ENCODE measurements at places on chromosomes 3 and 15.

DNA sequence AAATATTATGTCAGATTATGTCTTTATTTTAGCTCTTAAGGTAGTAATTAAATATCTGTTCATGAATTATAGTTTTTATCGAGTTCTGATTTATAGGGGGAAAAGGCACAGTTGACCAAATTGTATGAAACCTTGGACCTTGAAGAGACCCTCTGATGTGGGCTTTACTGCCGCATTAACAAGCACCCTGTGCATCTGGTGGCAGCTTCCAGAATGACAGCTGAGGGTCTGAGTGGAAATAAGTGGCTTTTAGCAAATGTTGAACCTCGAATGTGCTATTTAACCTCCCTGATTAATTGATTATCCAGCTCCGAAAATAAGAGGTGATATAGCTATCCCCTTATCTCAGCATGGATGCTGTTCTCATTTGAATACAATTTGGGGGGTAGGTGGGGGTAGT lies 87.0 kb downstream of the TMEM108 start:
- DNase-seq = no peak

- DNase-seq = no peak
These were observed 23.5 kb upstream of the RAP2B start for GRCh38 chr3:153138276-153139210.

GRCh38 chr3:297585-297984 lies 101.0 kb downstream of the CHL1 start:
- no peak for DNase-seq

GRCh38 chr3:135491491-135492205 lies 473.9 kb upstream of the PPP2R3A start:
- DNase-seq = no peak

- DNase-seq = no peak
These were observed 630.4 kb upstream of the TBL1XR1 start for GRCh38 chr3:177827511-177828207.

DNA sequence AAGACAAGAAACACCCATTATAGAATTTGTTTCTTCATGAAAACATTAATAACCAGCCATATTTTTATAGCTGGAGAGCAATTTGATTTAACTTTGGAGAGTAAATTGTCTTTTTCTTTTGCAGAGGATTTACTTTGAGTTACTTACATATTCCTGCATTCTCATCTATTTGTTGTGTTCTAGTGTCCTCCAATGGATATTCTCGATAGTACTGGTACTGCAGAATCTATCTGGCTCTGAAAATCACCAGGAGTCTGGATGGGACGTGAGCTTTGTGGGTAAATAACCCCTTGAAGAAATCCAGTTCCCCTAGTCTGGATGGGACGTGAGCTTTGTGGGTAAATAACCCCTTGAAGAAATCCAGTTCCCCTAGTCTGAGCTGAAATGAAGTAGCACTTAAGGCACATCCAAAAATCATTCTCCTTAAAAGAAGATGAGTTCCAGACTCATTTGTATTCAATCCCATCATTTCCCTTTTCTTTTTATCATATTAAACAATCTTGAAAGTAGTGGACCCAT lies 294.1 kb upstream of the UBE2E2 start:
- DNase-seq = no peak

Data from activated naive CD4-positive, alpha-beta T cell (primary cell).